ENCODE measurements at places on chromosomes 2 and 18. TPM values are rescaled to one million over a fixed set of nuclear protein-coding genes. Genes with fewer than 3 reads are reported as not detected.
A peak's percentile ranks its signal among the peaks of the same experiment; 100 is the strongest.

DNA sequence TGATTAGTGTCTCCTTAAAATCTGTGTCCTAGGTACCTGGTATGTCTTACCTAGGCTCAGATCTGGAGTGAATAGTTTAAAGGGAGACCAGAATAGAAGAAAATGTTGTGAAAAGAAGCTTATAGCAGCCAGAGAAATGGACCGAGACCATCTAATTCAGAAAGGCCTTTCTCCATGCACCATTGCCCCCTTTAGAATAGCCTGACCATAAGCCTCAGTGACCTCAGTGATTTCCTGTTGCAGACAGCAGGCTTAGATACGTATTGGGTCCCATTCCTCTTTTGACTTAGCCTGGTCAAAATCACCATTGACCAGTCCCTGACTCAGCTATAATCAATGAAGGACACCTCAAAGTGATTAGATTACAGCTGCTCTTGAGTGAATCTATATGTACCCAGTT, 690.7 kb upstream of the KLHL29 start:
- no peak for DNase-seq

GRCh38 chr18:24089076-24089475, 49.8 kb upstream of the CABYR start:
- DNase-seq = no peak

GRCh38 chr2:181123798-181124231, 143.4 kb downstream of the UBE2E3 start:
- no peak for DNase-seq

- DNase-seq = no peak
These were observed 6.0 kb downstream of the RPIA start for GRCh38 chr2:88697370-88698026.

DNA sequence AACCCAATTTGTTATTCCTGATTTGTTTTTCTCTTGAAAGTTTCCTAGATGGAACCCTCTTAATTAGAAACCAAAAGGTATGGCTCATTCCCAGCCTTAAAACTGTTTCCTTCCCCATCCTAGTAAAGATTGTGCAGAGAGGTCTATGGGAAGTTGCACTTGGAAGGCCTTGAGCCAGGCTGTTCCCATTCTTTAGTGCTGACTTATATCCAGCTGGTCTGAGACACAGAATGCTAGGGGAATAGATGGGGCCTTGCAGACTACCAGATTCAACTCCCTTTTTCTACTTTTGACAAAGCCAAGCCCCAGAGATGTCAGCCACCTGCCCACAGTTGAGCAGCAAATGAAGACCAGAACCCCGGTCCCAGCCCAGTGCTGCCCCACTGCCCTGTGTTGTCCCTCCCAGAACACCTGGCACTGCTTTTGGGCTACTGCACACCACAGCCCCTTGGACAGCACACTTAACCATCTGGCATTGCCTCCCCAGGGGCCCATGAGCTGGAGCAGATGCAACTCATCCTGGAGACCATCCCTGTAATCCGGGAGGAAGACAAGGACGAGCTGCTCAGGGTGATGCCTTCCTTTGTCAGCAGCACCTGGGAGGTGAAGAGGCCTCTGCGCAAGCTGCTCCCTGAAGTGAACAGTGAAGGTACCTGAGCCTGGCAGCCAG, 98.2 kb downstream of the MRO start:
- DNase-seq = no peak

DNA sequence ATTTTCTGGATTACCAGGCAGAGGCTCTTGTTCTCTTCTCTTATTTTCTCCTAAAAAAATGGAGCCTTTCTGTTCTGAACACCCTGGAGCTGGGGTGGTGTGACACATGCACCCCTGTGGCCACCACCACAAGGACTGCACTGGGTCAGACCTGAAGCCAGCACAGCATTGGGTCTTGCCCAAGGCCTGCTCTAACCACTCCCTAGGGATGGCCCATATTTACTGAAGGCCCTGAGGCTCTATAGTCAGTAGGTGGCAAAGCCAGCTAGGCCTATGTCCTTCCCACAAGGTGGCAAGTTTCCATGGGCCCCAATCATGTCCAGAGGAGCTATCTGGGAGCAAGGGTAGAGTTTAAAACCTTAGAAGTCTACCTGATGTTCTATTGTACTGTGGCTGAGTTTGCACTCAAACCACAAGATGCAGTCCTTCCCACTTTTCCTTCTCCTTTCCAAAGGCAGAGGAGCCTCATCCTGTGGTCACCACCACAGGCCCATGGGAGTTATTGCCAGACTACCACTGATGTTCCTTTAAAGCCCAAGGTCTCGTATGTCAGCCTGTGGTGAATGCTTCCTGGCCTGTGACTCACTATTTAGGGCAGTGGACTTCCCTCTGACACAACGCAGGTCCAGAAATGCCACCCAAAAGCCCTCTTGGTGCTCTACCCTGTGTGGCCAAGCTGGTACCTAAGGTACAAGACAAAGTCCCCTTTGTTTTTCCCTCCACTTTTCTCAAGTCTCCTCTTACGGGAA, 15.0 kb upstream of the FMNL2 start:
- no peak for DNase-seq

- no peak for DNase-seq
These were observed 178.8 kb upstream of the MMADHC start for GRCh38 chr2:149766339-149766738.

DNA sequence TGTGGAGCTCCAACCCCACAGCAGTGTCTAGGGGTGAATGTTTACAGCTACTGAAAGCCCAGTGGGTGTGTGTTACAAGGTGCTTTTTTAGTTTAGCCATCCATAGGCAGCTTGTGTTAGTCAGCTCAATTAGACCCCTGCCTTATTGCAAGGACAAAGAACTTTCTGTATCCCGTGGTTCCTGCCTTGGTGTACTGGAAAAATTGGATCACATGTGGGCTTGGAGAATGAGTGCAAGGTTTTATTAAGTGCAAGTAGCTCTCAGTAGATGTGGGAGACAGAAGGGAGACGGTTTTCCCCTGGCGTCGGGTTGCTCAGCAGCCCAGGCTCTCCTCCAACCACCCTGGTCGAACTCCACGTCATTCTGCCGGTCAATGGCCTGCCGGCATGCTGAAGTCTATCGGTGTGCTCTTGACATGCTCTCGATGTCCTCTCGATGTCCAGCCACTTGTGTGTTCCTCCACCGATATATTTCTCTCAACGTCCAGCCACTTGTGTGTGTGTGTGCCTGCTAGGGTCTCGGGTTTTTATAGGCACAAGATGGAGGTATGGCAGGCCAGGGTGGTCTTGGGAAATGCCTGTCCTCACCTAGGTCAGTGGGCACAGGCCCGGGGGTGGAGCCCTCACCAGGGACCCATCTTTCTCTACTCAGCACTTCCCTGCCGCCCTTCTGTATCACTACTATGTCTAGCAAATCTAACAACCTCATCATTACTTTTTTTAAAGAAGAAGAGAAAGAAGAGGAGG, 13.8 kb downstream of the FANCL start:
- DNase-seq = no peak

- DNase-seq = no peak
These were observed 11.8 kb downstream of the CELF4 start for GRCh38 chr18:37553633-37554398.

- no peak for DNase-seq
These were observed 1105.2 kb upstream of the ZEB2 start for GRCh38 chr2:145625111-145625510.

- no peak for DNase-seq
These were observed 635.0 kb downstream of the TSN start for GRCh38 chr2:122390406-122390805.

DNA sequence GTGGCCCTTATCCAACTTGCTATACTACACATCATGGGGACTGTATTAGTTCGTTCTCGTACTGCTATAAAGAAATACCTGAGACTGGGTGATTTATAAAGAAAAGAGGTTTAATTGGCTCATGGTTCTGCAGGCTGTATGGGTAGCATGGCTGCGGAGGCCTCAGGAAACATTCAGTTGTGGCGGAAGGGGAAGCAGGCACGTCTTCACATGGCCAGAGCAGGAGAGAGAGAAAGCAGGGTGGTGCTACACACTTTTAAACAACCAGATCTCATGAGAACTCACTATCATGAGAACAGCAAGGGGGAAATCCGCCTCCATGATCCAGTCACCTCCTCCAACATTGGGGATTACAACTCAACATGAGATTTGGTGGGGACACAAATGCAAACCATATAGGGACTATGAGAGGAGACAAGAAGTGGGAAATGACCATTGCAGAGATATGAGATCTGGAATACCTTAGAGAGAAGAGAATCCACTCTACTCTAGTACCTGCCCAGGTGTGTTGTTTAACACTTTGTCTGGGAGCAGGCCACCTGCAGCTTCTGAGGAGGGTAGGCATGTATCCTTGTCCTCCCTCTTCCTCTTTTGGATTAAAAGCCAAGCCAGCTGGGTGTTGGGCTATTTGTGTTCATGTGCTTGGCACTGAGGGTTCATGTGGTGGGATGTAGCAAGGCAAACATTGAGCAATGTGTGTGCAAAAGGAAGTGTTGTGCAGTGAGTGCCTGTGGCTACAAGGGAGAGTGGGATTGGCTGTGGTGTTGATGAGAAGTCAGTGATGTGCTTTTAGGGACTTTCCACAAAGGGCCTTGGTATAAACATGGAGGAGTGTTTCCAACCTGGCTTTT, 22.8 kb downstream of the TTLL4 start:
- DNase-seq = no peak

GRCh38 chr18:26228562-26229260, 2.5 kb downstream of the TAF4B start:
- no peak for DNase-seq

GRCh38 chr2:9991829-9992273, 40.4 kb downstream of the GRHL1 start:
- no peak for DNase-seq

- DNase-seq = peak; percentile 60
These were observed at the start of gene PARD3B for GRCh38 chr2:204544961-204545860. PARD3B (plus strand) TSS chr2:204545475; CDS start chr2:204546000, 525 bp downstream.

DNA sequence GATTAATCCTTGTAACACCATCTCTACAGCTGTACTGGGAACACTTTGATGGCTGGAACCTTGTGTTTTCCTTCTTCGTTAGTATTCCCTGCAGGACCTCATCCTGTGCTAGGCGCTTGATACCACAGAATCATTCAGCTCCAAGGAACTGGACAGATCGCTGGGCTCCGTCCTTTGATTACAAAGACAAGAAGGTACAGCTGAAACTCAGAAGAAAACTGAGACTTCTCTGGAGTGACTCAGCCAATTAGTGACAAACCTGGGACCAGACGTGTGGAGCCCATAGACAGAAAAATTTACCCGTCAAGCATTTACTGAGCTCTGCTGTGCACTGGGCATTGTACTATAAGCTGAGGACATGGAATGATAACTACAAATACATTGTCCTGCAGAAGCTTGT, 67.3 kb downstream of the NCKAP5 start:
- DNase-seq = no peak

DNA sequence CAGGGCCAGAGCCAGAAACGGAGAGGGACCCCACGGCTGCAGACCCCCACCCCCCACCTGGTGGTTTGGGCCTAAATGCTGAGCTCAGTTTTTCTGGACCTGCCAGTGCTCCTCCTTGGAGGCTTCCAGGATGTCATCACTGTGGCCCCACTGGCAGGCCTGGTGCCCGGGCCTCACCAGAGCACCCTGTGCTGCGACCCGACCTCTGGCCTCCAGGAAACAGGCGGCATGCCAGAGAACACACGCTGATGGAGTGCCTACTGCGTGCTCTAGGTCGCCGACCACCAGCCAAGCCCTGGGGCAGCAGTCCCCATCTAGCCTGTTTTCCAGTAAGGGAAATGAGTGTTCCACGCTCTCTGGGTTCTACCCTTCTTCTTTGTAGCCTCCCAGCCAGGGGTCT, 33.8 kb downstream of the HS6ST1 start:
- DNase-seq = no peak

Gene MAL
- 279 TPM for polyA plus RNA-seq

Gene CTIF
- 22.6 TPM for polyA plus RNA-seq

Gene GREB1
- 12.5 TPM for polyA plus RNA-seq

Gene SH3YL1
- polyA plus RNA-seq = 114 TPM

Gene SNORC
- polyA plus RNA-seq = 1.3 TPM

Gene CLEC4F
- 0.09 TPM for polyA plus RNA-seq

Gene OLA1
- 155 TPM for polyA plus RNA-seq
